ENCODE measurements at places on chromosomes 3 and 15. TPM values are rescaled to one million over a fixed set of nuclear protein-coding genes. Genes with fewer than 3 reads are reported as not detected.

Gene CNTN3
- 24.1 TPM for total RNA-seq

Gene CLRN1
- not detected for total RNA-seq

Gene HYAL3
- total RNA-seq: 4.2 TPM

Gene ECE2
- total RNA-seq: 12.5 TPM

Gene CPNE4
- 12.9 TPM for total RNA-seq

Gene CTXN2
- total RNA-seq: 0.77 TPM

Gene PLS1
- 3.8 TPM for total RNA-seq

Gene UBL7
- 32.8 TPM for total RNA-seq

Measured in spinal cord (tissue), 10 donors.